ENCODE measurements at places on chromosomes 12 and 14. TPM values are rescaled to one million over a fixed set of nuclear protein-coding genes. Genes with fewer than 3 reads are reported as not detected.

DNA sequence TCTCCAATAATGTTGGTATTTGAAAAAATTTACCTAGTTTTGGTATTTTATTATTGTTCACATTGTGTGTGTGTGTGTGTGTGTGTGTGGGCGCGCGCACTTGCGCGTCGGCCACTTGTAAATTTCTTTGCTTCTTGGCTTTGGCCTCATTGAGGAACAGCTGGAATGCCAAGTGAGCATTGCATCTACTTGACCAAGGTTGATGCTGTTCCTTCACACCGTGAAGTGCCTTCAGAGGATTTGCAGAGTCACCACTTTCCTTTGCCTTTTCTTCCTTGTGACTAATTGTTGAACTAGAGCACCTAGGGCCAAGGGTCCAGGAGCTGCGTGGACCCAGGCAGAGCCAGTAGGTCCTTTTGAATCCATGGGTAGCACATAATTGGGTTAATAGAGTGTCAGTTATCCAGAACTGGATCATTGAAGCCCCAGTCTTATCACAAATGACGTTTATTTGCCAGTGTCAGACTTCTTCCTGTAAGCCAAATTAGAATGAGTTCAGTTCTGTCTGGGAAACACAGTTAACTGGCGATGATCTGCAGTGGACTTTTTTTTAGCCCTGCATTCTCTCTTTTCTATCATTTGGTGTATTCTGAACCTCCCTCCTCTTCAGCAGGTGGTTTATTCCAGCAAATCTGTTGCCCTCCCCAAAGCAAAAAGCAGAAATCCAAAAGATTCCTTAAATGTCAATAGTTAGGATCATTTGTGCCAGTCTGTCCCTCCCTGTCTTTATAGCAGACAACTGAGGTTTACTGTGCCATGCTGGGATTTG, 2.6 kb downstream of the PPP2R5C start:
- DNase-seq, result no peak

DNA sequence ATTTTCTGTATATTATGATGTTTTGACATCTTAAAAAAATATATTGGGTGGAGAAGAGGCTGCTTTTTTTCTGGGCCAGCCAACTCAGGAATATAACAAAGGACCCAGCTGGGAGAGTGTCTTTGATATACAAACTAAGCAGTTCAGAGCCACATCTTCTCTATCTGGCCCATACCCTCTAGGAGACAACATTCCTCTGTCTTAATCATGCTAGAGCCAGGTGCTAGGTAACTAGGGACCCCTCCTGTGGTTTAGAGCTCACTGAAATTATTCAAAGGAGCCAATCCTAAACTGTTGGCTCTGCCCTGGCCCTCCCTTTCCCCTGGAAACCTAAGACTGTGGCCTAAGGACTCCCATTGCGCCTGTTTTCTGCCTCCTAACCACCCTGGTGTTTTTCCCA, 193.1 kb upstream of the DIO2 start:
- DNase-seq, result no peak

DNA sequence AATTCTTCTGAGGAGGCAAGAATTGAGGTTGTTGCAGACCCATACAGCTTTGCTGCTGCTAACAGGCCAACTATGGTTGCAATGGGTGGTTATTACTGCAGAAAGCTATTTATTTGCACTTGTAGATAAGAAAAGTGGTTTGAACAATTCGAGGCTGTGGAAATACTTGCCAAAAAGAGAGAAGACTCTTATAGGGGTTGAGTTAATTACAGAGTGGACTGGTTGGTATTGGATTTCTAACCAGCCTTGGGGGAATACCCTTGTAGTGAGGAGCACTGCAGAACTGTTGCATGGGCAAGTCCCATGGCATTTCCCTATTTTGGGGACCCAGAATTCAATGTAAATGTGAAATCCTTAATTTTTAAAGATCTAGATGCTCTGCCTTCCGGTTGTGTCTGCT, 120.5 kb downstream of the KCNMB4 start:
- no peak for DNase-seq

DNA sequence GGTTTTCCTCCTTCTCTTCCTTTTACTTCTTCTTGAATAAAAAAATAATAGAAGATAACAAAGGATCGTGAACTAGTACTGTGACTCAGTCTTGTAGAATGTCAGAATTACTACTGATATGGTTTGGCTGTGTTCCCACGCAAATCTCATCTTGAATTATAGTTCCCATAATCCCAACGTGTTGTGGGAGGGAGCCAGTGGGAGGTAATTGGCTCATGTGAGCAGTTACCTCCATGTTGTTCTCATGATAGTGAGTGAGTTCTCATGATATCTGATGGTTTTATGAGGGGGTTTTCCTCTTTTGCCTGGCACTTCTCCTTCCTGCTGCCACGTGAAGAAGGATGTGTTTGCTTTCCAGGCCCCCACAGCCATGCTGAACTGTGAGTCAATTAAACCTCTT, 549.6 kb downstream of the DIO2 start:
- DNase-seq, result no peak

RNASE3 gene
- not detected for total RNA-seq

SERPINA3 gene
- total RNA-seq, result not detected

MLH3 gene
- total RNA-seq, result 17.3 TPM

Data from activated CD4-positive, alpha-beta T cell treated with anti-CD3 and anti-CD28 coated beads, Interleukin-2, amount 10 ng/mL, durations not matched to agents 7 days and 5 days (primary cell).